ENCODE measurements at places on chromosomes 1 and 21.

DNA sequence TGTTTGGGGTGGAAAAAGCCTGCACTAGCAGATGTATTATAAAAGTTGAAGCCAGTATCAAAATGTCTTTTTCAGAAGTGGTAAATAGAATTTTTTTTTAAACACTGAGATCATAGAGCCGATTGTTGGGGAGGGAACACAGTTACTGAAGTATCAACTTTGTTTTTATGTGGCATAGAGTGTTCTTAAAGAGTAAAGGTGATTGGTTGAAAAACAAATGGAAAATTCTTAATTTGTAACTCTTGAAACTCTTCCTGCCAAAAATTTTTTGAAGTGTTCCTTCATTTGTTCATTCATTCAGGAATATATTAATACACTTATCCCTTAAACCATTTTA, 83.3 kb downstream of the DISP1 start:
- DNase-seq: no peak

- no peak for DNase-seq
Observed at GRCh38 chr21:35257413-35257812, 208.3 kb upstream of the RUNX1 start.

DNA sequence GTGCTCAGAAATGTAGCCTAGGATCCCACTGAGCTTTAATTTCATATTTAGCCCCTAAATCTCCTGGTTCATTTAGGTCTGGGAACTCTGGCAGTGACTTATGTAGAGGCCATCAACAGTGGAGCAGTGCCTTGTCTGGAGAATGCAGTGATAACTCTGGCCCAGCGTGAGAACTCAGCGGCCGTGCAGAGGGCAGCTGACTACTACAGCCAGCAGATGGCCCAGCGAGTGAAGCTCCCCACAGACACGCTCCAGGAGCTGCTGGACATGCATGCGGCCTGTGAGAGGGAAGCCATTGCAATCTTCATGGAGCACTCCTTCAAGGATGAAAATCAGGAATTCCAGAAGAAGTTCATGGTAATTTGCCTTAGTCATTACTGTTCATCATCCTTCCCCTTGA, 17.8 kb downstream of the GBP6 start:
- no peak for DNase-seq

- DNase-seq: peak; percentile 69
Observed at GRCh38 chr1:61093525-61094137, 11.3 kb downstream of the NFIA start.

DNA sequence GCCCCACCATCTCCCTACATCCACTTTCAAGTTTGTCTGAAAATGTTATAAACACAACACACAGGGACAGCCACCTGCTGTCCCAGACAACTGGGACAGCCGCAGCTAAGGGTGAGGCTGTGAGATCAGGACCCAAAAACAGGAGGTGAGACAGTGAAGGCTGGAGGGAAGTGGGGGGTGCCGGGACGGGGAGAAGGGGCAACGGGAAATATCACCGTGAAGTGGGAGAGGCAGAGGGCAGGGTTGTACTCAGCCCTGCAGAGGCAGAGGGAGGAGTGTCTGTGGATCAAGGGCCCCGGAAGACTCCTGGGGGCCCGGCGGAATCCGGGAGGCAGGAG, 114.4 kb downstream of the CASZ1 start:
- peak; percentile 9 for DNase-seq

- no peak for DNase-seq
Observed at GRCh38 chr1:221161571-221162041, 282.4 kb downstream of the HLX start.

DNA sequence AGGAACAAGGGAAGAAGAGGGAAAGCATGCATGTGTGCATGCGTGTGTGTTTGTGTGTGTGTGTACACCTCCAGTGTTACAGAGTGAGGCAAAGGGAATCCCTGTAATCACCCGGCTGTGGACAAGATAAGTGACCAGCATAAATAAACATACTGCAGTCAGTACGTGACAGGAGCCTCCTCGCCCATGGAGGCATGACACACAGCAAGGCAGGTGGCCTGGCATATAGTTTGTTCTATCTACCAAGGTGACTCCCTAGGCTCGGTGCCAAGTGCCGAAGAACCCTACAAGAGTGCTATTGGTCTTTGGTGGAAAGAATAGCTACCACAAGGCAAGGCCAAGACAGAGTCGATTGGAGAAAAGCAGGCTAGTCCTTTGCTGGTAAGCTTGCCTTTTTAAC, 31.7 kb upstream of the HEATR1 start:
- DNase-seq: no peak

DNA sequence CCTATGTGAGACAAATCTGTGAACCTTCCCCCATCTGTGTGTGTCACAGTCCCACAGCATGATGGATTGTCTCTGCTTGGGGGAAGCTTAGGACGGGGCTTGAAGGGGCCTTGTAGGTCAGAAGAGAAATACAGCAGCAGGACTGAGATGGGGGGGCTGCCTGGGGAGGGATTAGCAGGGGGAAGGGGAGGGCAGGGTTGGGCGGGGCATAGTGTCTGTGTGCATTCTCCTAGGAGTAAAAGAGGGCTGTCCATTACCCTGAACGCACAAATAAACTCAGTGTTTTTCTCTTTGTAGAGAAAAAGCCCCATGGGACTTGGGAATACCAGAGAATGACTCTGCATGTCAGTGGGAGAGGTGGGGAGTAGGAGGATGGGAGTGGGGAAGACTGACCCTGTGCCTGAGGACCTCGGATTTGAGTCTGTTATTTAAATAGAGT, 16.4 kb downstream of the RNF220 start:
- no peak for DNase-seq

GRCh38 chr1:189675712-189676244, 801.9 kb downstream of the BRINP3 start:
- DNase-seq: no peak

DNA sequence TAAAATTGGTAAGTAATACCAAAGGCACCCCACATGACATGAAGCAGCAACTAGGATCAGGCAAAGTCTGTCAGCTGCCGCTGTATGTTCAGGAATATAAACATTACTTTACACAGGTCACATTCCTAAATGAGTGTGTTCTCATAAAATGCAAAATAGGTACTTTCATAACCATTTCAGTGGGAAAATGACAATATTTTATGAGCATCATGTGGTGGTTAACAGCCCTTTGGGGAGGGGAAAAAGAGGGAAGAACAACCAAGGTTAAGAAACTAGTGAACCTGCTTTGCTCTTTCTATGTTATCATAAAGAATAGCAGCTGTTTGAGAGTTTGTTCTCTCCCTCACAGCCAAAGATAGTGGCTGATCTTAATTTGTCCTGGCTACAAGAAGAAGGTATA, 105.4 kb upstream of the LBR start:
- no peak for DNase-seq

DNA sequence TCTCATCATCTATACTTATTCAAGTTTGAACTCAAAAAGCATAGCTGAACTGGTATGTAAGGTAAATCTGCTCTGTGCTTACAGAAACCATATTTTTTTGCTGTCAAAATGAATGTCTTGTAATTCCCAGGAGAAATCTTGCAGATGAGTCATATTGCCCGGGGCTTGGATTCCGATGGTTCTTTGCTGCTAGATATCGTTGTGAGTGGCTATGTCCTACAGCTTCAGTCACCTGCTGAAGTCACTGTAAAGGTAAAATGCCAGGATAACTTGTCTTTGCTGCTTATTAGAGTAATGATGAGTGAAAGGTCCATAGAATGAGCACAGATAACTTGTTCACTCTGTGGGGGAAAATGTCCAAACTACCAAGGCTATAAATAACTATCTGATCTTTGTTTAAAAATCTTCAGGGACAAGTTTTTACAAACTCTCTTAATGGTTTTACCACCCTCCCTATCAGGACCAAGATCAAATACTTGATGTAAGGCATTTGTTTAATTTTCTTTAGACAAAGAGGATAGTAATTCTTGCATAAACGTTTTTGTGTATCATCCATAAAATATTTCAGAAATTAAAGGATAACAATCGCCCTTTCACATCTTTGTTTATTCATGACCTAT, 222.3 kb downstream of the TPR start:
- no peak for DNase-seq

DNA sequence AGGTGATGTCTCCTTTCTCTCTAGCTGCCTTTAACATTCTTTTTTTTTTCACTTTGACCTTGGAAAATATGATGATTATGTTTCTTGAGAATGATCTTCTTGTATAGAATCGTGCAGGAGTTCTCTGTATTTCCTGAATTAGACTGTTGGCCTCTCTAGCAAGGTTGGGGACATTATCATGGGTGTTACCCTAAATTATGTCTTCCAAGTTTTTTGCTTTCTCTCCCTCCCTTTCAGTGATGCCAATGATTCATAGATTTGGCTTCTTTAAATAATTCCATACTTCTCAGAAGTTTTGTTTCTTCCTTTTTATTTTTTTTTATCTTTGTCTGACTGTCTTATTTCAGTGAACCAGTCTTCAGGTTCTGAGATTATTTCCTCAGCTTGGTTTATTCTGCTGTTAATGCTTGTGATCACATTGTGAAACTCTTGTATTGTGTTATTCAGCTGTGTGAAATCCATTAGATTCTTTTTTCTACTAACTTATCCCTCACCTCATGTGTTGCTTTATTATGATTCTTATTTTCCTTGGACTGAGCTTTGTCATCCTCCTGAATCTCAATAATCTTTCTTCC, 268.4 kb upstream of the NRIP1 start:
- no peak for DNase-seq

GRCh38 chr1:11352816-11353799, 80.1 kb downstream of the UBIAD1 start:
- DNase-seq: no peak

DNA sequence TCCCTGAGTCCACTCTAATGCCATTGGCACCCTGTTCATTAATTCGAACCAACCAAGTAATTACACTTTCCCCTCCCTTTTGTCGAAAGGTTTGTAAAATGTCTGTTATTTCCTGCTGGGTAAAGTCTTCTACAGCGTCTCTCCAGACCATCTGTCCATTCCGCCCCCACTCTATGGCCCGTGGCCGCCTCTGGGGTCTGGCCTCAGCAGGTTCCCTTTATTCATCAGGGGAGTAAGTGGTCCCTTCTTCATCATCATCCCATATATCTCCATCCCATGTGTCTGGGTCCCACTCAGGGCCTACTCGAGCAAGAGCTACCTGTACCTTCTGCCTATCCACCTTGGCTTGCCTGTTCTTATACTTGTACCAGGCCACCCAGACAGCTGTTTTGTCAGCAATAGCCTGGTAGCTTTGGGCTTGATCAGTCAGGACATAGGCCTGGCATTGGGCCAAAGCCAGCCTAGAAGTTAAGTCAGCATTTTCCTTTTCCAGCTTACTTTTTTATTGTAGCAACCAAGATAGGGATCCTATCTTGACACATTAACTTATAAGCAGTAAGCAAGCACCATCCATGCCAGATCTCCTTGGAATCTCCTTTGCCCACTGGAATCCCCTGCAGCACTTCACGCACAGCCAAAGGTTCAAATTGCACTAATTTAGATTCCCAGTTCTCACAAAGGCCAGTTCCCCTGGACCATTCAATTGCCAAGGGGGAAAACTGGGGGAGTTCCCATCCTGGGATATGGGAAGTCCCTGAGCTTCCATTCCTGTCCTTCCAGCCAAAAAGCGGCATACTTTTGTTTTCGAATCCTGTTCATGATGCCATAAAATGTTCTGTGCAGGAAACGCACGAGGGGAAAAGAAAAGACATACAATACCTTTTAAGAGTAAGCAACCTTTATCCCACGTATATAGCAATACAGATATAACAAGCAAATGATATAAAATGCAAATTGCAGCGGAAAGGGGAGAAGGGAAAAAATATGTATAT, 6.6 kb upstream of the STUM start:
- DNase-seq: no peak

- DNase-seq: peak; percentile 94
Observed at GRCh38 chr1:145823565-145824498, at the start of the genes POLR3C and RNF115. TSS of gene POLR3C (plus strand) at chr1:145824200. CDS start at chr1:145825777, 1,577 bp downstream. TSS of gene RNF115 (minus strand) at chr1:145824095. CDS start at chr1:145823873, 222 bp downstream.

GRCh38 chr1:218698141-218698540, 353.0 kb downstream of the TGFB2 start:
- DNase-seq: no peak

DNA sequence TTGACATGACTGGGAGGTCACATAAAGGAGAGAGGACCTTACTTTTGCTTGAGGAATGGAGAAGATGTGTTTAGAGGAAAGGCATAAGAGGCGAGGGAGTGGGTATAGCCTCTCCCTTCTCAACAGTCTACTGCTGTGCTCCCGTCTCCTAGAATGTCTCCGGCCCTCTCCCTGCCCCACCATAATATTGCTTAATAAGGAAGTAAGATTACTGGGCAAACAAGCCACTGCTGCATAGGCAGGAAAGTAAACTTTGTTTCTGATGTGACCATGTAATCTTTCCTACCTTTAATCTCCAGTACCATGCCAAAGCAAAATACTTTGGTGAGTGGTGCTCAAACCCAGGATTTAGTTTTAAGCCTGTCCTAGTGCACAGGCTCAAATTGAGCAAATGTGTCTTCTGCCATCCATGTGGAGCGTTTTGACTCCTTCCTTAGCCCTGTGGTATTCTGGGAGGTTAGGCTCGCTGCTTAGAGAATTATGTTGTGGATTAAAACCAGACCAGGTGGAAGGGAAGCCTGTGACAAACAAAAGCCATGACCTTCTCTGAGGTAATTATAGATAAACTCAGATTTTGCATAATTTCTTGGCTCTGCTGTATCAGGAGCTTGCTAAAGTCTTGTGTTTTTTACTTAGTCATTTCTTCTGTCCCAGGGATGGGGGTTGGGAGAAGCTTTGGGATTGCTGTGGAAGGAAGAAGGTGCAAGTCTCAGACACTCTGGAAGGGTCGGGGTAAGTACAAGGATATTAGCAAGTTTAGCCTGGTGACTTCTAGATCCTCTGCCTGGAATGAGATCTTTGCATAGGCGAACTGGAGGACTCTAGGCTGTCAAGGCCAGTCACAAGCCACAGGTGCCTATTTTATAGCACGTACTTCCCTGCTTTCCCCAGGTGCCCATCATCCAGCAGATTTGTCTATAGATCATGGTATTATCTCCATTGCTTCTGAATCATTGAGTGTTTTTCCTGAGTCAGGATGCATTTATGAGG, 34.5 kb upstream of the DIPK1A start:
- no peak for DNase-seq

DNA sequence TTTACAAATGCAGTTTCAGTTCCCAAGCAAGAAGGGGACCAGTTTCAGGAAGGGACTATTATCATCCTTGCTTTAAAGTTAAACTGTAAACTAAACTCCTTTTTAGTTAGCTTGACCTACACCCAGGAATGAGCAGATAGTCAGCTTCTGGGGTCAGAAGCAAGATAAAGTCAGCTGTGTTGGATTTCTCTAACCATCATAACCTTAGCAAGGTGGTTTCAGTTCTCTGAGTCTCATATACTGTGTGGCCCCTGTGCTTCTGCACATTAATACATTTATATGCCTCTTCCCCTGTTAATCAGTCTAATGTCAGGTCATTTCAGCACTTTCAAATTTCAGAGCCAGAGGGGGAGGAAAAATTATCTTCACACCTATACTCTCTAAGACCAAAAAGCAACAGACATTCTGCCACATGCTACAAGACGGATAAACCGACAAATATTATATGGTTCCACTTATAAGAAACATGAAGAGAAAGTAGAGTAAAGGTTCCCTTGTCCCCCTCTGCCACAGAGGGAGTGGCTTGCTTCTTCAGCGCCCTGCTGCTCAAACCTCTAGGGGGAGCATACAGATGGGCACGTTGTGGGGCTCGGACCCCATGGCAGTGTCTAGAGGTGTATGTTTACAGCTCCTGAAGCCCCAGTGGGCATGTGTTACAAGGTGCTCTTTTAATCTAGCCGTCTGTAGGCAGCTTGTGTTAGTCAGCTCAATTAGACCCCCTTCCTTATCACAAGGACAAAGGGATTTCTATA, 89.1 kb downstream of the SMYD3 start:
- DNase-seq: no peak

Data from G401 (cell line).